CD14-positive monocyte (primary cell): ENCODE measurements at places on chromosomes 3 and 15.

GRCh38 chr3:50297896-50298725 is 1.1 kb downstream of the HYAL3 start:
- no peak for DNase-seq

DNA sequence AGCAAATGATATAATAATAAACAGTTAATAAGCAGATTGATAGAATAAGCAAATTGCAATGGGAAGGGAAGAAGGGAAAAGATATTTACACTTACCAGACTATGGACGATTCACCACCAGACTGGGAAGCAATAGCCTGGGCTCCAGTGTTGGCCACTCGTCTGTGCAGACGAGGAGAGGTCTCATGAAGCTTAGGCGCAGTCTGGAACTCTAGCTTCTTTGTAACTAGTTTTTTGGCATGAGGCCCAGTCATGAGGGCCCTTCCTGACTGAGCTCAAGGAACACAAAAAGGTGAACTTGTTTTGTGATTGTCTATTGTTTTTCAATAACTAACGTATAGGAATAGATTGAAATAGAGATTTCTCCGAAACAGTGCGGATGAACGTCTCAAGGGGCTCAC is 63.3 kb upstream of the GATM start:
- no peak for DNase-seq

DNA sequence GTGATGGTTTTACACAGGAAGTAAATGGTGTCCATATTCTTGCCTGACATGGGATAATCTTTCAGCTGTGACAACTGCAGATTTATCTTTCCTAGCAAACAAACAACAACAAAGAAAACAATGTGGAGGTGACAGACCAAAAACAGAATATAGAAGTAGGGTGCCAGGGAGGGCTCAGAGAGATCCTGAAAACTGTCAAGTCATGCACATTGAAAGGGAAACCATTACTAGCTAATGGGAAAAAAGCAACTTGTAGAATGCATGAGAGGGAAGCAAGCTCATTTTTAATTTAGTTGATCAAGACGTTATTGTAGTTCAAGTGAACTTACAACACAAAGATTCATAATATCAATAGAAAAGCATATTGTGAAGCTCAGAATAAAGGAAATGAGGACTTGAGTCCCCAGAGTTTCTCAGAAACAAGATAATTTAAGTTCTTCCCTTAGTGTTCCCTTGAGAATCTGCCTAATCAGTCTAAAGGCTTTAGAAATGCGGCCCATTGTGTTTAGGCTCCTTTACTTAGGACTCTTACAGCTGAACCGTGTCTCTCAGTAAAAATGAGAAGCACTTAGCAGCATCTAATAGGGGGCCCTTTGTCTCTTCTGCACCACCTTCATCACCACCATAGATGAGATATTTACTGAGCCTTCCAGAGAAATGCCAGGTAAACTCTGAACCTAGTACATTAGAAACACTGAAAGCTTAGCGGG is 115.6 kb upstream of the CADPS start:
- no peak for DNase-seq

- no peak for DNase-seq
Observed at GRCh38 chr15:74989527-74989926, 5.8 kb upstream of the SCAMP5 start.

- peak; percentile 57 for DNase-seq
Observed at GRCh38 chr3:197599089-197599765, 43.5 kb upstream of the BDH1 start.

DNA sequence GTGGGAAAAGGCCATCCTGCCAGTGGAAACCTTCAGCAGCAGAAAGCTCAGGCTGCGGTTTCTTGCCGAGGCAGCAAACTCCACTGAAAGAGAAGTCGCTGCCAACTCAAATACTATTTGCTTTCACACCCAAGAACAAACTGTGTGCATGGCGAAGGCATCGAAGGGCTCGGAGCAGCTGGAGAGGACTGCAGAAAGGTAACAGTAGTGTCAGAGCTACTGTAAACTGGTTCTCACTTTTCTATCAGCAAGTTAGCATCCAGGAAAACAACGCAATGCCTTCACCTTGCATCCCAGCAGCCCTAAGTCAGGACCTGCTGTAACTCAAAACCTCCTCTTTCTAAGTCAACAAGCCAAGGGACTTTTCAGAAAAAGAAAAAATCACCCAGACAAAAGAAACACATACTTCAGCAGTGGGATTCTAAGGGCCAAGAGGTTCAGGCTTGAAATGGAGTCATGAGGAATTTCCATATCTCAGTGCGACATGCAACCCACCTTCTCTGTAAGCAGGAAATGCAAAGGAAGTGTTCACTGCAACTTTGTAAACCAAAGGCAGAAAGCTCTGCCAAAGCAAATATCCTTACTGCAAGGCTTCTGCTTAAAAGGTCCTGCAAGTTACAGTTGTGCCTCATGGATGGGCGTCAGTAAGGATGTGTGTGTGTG is 193.5 kb downstream of the FOXP1 start:
- peak; percentile 21 for DNase-seq

DNA sequence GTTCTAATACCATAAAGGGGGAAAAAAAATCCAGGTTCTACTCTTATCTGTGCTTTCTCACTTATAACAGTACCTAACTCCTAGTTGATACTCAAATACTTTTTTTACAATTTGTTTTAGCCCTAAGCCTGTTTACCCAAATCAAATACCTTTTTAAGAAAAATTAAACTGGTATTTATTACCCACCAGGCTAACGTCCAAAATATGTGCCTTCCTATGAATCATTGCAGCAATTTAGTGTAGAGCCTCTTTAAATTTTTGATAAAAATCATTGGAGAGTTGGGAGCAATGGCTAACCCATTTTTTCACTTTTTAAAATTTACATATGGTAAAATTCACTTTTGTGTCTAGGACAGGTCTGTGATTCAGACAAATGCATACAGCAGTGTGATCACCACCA is 27.9 kb downstream of the FILIP1L start:
- no peak for DNase-seq

DNA sequence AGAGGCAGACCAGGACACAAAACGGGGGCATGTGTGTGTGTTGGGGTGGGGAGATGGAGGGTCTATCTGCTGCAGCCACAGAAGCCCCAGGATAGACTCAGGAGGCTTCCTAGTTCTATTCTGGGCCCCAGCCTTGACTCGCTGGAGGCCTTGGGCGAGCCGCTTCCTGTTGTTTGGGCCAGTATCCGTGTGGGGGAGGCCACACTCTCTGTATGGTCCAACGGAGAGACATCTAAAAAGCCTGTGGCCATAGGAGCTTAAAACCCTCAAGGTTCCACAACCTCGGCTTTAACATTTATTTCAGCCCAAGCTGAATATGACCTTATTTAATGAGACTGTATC is 32.8 kb downstream of the POC1A start:
- peak; percentile 57 for DNase-seq

DNA sequence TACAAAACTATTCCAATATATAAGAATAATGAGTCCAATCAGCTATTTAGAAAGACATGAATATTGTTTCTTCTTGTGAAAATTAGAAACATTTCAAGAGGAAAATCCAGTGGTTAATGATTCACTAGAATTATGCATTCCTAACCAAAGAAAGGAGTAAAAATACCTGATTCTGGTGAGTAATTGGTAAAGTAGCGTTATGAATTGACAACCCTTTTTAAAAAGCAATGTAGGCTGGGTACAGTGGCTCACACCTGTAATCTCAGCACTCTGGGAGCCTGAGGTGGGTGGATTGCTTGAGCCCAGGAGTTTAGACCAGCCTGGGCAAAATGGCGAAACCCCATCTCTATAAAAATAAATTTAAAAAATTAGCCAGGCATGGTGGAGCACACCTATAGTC is 43.3 kb downstream of the TOPAZ1 start:
- DNase-seq, result no peak

DNA sequence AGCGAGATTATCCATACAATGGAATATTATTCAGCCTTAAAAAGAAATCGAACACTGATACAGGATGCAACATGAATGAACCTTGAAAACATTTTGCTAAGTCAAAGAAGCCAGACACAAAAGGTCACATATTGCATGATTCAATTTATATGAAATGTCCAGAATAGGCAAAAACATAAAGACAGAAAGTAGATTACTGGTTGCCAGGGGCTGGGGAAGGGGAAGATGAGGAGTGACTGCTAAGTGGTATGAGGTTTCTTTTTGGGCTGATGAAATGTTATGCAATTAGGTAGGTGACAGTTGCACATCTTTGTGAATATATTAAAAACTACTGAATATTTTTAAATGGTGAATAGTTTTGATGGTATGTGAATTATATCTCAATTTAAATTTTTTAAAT is 38.3 kb downstream of the LRRFIP2 start:
- DNase-seq, result peak; percentile 58

- DNase-seq, result no peak
Observed at GRCh38 chr3:111548092-111548491, 6.1 kb downstream of the CD96 start.

GRCh38 chr3:69378112-69378802 is 7.6 kb downstream of the FRMD4B start:
- DNase-seq, result no peak

DNA sequence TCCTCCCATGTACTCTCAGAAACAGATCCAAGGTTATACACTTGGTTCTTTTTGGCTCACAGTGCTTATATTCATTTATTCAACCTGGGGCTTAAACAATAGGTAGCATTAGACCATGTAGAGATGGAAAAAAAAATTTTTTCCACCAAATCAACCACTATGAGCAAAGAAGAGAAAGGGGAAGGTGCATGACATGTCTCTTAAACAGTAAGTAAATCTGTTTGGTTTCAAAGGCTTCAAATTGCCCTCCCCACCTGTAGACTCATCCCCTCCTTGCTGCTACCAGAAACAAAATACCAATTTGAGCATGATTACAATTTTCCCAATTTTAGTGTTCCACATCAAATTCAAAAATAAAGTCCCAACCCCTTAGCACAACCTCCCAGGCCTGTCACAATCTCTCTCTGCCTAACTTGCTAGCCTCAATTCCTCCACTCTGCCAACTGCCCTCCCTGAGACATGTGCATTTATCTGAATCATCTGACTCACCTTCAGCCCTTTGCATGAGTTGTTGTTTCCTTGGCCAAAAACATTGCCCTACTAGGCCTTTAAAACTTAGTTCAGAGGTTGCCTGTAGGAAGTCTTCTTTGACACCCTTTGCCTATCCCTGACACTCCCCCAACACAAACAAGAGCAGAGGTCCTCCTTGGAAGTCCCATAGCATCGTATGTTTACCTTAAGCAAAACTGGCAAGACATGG is 30.3 kb upstream of the TSC22D2 start:
- no peak for DNase-seq
